Esophagus squamous epithelium (tissue), 5 donors: ENCODE measurements at places on chromosomes 6 and 20.

DNA sequence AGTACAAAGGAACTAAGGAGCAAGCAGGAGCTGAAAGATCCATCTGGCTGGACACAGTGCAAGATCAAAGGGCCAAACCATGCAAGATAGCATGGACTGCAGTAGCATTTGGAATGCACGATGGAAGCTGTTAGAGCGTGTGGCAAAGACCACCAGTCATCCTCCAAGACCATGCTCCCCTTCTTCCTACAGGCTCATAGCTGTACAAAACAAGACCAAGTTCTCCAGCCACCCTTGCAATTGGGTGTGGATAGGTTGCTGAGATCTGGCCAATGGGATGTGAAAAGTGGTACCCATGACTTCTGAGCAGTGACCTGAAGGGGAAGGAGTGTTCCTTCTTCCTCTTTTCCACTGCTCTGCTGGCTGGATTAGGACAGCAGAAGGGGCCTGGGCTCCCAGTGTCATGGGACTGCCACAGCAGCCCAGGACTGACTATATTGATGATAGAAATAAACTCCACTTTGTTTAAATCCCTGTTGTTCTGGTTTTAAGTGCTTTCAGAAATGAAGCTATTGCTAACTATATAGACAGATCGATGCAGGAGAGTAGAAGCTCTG is 64.9 kb downstream of the SLC22A23 start:
- DNase-seq, result no peak

DNA sequence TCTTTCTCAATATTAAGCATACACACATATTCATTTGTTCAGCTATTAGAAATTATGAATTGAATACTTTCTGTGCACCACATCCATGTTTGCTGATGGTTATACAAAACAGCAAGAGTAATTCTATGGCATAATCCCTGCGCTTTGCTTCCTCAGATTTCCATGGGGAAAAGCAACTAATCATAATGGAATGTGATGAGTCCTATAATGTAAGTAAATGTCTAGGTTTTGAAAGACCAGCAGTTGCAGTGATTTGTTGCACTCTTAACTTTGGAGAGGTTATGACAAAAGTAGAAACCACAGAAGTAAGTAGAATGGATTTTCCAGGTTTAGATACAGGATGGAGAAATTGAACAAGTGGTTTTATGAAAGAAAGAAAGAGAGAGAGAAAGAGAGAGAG is 652.1 kb downstream of the CBLN4 start:
- DNase-seq, result no peak

DNA sequence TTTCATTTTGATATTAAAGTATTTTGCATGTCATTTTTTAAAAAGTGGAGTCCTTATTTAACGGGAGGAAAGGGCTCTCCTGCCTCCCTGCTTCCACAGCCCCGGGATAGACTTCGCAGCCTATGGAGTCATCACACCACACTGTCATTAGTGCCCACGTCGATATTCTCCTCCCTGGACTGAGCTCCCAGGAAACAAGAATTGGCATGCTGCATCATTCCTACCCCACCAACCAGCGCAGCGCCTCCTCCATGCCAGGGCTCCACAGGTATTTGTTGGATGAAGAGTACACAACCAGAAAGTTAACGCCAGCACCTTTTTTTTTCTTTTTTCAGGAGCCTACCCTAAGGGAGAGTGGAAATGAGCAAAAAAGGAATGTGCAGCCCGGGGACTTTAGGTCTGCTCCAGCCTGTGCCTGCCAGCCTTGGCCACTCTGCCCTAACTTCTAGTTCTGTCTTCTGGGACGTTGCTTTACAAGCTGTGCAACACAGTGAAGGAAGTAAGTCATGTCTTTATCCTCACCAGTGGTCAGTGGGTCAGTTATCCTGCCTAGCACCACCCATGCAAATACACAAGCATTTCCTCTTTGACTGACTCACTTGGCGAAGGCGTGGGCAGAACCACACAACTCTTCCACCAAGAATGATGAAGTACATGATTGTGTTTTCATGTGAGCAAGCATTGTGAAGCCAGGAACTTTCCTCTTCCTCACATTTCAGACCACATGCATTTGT is 180.7 kb upstream of the UST start:
- DNase-seq, result no peak

GRCh38 chr6:106966229-106966628 is 8.3 kb downstream of the CD24 start:
- DNase-seq, result no peak

- no peak for DNase-seq
These were observed 41.9 kb upstream of the NR2E1 start for GRCh38 chr6:108123946-108124345.
